PC-3 (cell line): ENCODE measurements at places on chromosomes 7 and 10. TPM values are rescaled to one million over a fixed set of nuclear protein-coding genes. Genes with fewer than 3 reads are reported as not detected.

- DNase-seq = peak; percentile 29
Observed at GRCh38 chr7:92872701-92873100, 36.3 kb upstream of the CDK6 start.

DNA sequence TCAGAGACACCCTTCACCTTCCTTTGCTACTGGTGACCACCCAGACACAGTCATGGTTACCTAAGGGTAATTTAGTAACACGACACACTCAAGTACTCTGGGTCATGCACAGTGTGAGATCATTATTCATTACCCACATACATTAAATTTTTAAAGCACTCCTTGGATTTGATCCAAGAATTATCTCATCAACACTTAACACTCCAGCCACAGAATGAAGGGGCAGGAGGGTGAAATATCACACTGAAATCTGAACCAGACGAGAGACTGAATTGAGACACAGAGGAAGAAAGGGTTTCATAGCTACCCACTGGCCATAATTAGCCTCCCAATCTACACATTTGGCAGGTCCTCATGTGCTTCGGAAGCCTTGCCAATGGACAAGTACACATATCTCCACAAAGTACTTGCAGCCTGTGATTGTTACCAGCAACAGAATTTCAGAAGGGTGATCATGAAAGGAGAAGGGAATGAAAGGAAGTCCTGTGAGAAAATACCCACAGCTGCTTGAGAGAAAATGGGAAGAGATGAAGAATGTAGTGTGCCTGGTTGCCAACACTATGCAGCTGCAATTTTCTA is 189.3 kb downstream of the POLR1F start:
- no peak for DNase-seq

- peak; percentile 42 for DNase-seq
Observed at GRCh38 chr7:142739923-142740492, 9.3 kb upstream of the PRSS1 start.

GALNT17 gene
- total RNA-seq = not detected in 2 replicates

GRCh38 chr10:34526758-34527730 is 288.1 kb downstream of the PARD3 start:
- peak; percentile 100 for DNase-seq

- DNase-seq = no peak
Observed at GRCh38 chr7:69182596-69183467, 415.4 kb upstream of the AUTS2 start.

DNA sequence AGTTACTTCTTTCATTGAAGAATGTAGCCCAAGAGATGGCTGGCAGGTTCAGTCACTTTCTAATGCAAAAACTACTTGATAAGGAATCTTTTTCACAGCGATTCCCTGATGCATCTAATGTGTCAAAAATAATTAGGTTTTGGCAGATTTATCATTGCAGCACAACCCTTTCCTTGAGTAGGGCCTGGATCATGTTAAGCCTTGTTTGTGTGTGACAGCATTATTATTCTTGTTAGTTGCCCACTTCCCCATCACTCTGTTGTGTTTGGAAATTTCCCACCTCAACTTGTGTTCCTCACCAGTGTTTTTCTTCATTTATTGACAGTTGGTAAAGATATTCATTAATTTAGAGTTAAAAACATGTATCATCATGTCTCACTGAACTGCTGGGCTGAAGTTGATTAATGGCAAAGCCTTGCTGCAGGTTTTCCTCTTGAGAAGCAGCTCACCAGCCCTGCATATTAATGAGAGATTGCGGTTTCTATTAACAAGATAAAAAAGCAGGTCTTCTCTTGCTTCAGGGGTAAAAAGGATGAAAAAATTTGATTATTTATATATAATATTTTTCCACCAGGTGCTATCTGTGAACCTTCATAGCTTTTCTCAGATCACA is 233.3 kb upstream of the MDFIC start:
- no peak for DNase-seq

CPA1 gene
- not detected in 2 replicates for total RNA-seq

GRCh38 chr7:41047789-41048191 is 655.1 kb downstream of the INHBA start:
- peak; percentile 77 for DNase-seq

GRCh38 chr7:8515640-8516185 is 82.3 kb downstream of the NXPH1 start:
- peak; percentile 1 for DNase-seq

CDK1 gene
- 166 and 202 TPM in 2 replicates for total RNA-seq

ARHGEF35 gene
- 10.8 TPM in 2 replicates for total RNA-seq

GRCh38 chr10:4283846-4284610 is 499.0 kb upstream of the KLF6 start:
- DNase-seq = no peak

- DNase-seq = no peak
Observed at GRCh38 chr7:102319671-102320070, 33.0 kb downstream of the SH2B2 start.

DNA sequence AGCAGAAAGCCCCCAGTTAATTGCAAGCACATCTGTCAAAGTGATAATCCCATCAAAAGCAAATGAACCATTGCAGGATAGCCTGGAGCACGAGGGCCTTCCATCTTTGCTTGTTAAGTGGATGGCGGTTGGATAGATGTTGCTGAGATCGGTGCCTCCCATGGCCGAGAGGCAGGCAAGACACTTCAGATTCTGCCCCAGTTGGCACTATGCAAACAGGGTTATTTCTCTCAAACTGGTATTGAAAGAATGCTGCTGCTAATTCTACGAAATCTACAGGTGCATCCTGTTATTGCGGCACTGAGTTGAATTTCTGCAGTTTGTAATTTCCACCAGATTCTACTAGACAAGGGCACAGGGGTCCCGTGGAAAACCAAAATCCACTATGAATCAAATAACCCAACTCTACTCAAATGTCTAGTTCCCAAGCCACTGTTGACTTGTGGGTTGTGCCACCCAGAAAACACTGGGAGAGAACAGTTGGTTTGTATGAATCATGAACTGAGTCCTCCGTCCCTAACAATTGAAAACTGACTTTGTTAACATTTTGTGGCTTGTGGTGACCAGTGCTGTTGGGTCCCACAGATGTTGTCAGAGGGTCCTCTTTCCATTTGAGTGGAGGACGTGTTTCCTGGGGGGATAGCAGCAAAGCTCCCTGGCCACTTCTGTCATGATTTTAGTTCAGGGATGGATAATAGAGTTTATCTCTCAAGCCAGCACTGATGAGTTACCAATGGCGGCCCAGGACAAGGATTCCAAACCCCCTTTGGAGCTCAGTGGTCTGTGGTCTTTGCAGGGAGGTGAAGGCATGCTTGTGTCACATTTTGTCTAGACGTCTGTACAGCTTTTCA is 7.1 kb upstream of the IL2RA start:
- no peak for DNase-seq

DNA sequence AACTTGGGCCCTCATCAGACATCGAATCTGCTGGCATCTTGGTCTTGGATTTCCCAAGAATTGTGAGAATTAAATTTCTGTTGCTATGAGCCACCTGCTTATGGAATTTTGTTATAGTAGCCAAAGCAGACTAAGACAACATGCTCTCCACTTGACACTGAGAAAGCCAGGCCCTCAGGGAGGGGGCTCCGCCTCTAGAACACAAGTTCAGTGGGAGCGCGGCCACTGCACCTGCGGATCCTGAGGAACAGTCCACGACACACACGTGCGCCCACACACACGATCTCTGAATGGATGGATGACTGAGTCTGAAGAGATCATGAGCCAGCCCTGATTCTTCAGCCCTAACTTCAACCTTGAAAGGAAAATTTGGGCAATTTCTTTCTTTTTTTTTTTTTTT is 73.7 kb downstream of the CTBP2 start:
- DNase-seq = no peak
